CD14-positive monocyte (primary cell): ENCODE measurements at places on chromosomes 3 and 15. TPM values are rescaled to one million over a fixed set of nuclear protein-coding genes. Genes with fewer than 3 reads are reported as not detected.

- H3K27ac ChIP-seq = no peak overlapping the region
- H3K4me3 ChIP-seq = no peak overlapping the region
- peaks cover 74% of the 10 kb centered on the region for H3K4me1 ChIP-seq
- DNase-seq = peak; percentile 23
- no peaks in the 10 kb centered on the region for H3K27me3 ChIP-seq
Observed at GRCh38 chr15:85625856-85626255, 168.9 kb downstream of the KLHL25 start.

INSYN1 gene
- not detected for polyA plus RNA-seq

DNA sequence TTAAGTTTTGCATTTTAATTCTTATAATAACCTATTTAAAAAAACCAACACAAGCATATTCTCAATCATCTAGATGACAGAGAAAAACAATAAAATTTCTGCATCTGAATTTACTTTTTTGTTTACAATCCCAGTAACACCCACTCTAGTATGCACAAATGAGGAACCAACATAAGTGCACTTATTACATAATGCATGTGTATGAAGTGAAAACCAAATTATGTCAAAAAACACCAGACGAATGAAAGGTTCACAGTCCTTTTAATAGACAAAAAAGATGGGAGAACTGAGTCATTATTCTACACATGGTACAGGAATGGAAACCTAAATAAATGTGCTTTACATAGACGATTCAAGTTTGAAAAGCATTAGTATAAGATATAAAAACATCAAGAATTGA, 91.7 kb downstream of the NR1I2 start:
- H3K36me3 ChIP-seq = peaks cover 38% of the 10 kb centered on the region
- H3K27me3 ChIP-seq = no peaks in the 10 kb centered on the region
- no peak for DNase-seq
- peaks cover 7% of the 10 kb centered on the region for H3K4me1 ChIP-seq
- H3K27ac ChIP-seq = peak overlapping the region; percentile 51
- no peak overlapping the region for H3K4me3 ChIP-seq

DNA sequence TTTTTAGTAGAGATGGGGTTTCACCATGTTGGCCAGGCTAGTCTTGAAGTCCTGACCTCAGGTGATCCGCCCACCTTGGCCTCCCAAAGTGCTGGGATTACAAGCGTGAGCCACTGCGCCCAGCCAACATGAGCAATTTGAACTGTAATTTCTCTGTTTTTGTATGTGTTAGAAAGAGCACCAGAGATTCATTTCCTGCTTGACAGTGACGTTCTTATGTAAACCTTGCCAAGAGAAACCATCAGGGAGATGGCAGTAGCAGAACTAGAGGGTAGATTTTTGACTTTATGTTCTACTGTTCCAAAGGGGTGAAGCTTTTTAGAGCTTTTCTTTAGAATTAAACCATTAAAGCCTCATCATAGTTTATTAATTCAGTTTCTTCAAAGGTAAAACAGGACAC, 148.1 kb upstream of the UMPS start:
- peaks cover 42% of the 10 kb centered on the region for H3K27me3 ChIP-seq
- no peak for DNase-seq
- H3K27ac ChIP-seq = no peak overlapping the region

GRCh38 chr3:118973050-118973449, 61.6 kb downstream of the IGSF11 start:
- no peak for DNase-seq

DNA sequence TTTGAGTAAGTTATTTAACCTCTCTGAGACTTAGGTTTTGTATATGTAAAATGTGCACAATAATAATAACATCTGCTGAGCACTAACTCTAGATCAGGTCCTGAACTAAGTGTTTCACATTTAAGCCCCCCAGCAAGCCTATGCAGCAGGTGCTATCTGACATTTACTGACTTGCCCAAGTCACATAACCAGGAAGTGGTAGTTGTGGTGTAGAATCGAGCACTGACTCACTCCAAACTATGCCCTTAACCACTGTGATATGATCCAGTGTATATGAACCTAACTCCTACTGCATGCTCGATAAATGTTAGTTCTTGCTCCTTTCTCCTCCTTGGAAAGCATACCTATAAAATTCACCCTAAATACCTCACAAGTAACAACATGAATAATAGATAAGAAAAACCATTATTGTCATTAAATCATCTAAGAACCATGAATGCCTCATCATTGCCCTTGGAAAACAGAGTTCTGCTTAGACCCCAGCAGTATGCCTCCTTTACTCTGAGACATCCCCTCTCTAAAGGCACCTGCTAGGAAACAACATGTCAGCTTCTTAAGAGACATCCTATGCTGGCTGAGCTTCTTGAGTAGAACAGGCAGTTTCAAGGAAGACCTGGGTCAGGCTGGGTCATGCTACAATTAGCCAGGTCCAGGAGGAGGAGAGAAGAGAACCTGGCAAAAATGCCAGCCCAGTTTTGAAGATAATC, 3.0 kb upstream of the SHC4 start:
- no peaks in the 10 kb centered on the region for H3K36me3 ChIP-seq
- H3K4me1 ChIP-seq = peaks cover 24% of the 10 kb centered on the region
- no peak for DNase-seq
- H3K4me3 ChIP-seq = no peak overlapping the region
- H3K27ac ChIP-seq = no peak overlapping the region

DNA sequence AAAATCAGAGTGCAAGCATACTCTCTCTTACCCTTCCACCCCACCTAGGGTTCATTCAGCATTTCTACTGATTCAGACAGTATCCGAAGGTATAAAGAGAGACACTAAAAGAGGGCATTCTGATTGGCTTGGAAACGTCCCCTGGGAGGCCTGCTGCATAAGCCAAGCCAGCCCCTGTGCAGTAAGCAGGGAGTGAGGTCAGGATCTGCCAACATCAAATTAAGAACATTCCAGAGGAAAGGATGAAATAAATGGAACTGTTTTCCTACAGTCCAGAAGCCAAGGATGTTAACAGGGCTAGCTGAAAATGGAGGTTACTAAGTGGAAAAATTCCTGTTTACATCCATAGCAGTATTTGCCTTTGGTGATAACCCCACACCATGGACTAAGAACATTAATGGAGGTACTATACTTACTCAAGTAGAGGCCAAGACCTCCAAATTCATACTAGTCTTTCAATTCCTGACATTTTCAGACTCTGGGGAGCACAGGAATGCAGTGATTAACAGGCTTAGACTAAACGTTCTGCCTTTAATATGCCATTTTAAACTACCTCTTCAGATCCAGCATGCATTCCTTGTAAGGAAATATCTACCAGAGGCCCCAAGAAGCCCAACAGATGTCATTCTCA, 34.5 kb downstream of the NPTN start:
- H3K4me3 ChIP-seq = no peak overlapping the region
- H3K4me1 ChIP-seq = peaks cover 22% of the 10 kb centered on the region
- H3K27ac ChIP-seq = no peak overlapping the region
- no peak for DNase-seq

- no peak for DNase-seq
- no peaks in the 10 kb centered on the region for H3K27me3 ChIP-seq
- H3K4me1 ChIP-seq = no peaks in the 10 kb centered on the region
Observed at GRCh38 chr3:20194793-20195460, 8.9 kb upstream of the SGO1 start.

TNFSF10 gene
- polyA plus RNA-seq = 293 TPM
